ENCODE measurements at places on chromosomes 3 and 15.

- DNase-seq = no peak
Observed at GRCh38 chr3:142165194-142165593, 15.8 kb upstream of the TFDP2 start.

DNA sequence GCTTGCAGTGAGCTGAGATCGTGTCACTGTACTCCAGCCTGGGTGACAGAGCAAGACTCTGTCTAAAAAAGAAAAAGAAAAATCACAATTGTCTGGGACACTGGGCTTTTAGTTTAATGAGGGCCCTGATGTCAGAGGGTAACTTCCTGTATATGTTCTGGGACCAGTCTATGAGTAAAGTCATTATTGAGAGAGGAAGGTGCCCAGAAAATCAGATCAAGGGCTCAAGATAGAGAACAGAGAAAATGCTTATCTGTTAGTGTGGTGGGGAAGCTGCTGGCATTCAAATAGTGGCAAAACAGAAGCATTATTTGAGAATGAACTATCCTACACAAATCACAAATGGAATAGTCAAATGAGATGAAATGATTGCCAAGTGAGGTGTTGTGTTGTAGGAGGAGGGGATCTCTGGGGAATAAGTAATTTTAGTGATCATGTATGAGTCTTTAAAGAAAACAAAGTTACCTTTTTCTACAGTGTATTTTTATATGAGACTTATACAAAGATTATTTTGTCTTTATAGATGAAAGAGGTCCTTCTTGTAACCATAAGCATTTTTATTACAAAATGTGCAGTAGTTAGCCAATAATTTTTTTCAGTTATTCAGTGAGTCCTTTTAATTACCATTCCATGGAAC is 13.4 kb downstream of the ARIH2 start:
- DNase-seq = no peak

DNA sequence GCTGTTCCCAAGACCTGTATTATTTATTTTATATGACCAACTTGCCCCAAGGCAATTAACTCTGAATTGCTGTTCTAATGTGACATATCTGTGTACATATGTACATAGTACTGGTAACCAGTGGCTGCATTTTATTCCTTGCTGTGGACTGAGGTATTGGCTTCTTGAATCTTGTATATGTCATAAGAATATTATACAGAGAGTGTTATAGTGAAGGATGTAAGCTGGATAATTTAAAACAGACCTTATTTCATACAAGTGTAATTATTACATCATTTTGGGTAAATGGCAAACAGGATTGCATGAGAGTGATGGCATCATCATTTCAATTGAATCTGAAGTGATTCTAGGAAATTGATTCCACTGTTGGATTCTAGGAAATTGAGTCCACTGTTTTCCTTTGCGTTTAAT is 32.9 kb downstream of the B3GALNT1 start:
- DNase-seq = no peak

- DNase-seq = no peak
Observed at GRCh38 chr3:101170062-101170771, 150.2 kb downstream of the IMPG2 start.

DNA sequence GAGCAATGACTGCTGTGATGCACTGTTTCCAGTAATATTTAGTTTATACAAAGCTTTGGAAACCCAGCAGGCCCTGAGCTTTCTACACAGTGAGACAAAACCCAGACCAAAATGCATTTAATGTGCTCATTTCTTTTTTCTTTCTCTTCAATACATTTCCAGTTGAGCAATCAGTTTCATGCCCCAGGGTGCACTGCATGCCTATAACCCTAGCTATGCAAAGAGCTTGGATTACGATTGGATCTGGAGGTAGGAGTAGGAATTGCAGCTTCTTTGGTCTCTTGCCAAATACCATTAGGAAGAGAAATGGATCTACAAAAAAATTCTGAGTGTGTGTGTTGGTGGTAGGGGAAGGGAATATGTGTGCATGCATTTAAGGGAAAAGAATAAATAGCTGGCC is 1001.4 kb downstream of the SQOR start:
- no peak for DNase-seq

DNA sequence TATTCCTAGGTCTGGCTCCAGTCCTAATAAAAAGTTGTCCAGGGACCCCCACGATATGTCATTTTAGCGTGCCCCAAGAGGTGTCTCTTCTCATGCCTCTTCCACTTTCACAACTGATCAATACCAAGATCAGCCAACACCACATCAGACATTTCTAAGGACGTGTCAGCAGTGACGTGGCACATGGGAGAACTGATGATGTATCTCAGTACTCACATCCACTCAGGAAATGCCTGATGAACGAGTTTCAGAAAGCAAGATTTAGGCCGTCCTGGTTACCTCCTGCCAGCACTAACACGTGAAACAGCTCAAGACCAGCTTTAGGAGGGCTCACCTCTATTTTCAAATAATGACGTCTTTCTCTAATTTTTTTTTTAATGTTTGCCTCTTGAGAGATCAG is 19.6 kb downstream of the VGLL4 start:
- DNase-seq = no peak

DNA sequence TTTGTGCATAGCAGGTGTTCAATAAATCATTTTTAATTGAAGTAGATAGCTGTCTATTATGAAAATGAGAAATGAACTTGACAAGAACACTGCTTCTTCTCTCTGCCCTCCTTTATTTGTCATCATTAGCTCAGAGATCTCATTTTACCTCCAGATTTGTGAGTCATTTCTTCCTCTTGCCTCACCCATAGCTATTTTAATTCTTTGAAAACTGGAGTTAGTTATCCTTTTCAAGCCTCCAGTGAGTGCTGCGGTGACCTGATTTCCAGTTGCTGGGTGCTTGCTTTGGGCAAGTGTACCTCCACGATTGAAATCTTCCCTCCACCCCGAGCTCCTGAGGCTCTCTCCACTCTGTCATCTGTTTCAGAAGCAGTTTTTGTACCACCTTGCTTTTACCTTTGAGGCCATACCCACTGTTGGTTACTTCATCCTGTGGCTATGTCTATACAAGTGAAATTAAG is 114.6 kb downstream of the NFKBIZ start:
- DNase-seq = peak; percentile 33

- no peak for DNase-seq
Observed at GRCh38 chr3:99910752-99911290, 93.2 kb downstream of the CMSS1 start.

DNA sequence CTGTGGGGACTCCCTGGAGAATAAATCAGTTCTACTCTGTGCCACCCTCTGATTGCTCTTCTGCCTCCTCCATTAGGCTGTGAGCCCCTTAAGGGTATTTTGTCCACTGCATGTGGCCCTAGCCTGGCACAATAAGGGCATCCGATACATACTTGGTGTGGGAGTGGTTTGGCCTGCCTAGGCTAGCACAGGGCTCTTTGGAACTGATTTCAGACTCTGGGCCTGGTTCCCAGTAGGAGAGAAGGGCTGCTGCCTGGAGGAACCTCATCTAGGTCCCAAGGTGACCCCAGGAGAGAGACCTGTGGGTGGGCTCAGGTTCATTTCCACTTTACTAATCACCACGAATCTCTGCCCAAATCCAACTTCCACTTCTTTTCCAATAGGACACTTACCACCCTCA is 5.3 kb upstream of the CTDSPL start:
- no peak for DNase-seq

DNA sequence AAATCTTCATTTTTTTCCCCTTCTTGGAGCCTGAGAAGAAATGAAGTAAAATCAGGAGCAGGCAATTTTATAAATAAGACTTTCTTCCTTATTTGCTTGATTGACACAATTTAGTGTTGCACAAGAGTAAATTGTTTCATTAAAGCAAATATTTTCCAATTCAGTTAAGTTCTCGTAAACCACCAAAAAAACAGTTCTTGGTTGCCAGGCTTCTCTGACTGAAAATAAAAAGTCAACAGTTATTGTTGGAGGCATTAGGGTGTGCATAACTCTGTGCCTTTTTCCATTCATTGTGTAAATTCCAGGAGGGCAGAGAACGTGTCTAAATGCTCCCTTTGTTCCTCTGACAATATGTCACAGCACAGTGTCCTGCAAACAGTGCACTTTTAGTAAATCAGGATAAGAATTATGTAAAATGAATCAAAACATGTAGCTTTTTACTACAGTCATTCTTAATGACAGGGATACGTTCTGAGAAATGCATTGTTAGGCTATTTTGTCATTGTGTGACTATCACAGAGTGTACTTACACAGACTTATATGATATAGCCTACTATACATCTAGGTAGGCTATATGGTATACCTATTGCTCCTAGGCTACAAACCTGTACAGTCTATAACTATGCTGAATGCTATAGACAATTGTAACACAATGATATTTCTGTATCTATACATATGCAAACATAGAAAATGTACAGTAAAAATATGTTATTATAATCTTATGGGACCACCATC is at the start of gene CP:
Gene CP, minus strand, starts transcription at position 47 of the 735 bp plus-strand sequence. Its CDS starts 37 bp downstream, at position 10.
- no peak for DNase-seq

- no peak for DNase-seq
Observed at GRCh38 chr3:125149462-125149861, 63.1 kb downstream of the SLC12A8 start.

GRCh38 chr3:94529816-94530215 is 467.0 kb downstream of the NSUN3 start:
- no peak for DNase-seq

- DNase-seq = no peak
Observed at GRCh38 chr15:62795171-62795570, 247.4 kb upstream of the TPM1 start.

DNA sequence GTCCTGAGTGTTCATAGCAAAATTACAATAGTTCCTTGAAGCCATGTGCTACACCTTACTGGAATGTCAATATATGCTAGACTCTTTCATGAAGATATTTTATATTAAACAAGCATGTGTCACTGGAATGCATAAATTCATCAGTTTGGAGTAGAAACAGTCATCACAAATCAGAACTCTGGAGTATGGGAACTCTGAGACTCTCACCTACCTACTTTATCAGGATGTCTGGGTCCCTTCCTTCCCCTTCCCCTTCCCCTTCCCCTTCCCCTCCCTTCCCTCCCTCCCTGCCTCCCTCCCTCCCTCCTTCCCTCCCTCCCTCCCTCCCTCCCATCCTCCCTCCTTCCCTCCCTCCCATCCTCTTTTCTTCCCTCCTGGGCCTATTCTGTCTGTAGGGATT is 144.7 kb upstream of the PEX5L start:
- no peak for DNase-seq

- no peak for DNase-seq
Observed at GRCh38 chr15:29888646-29889045, 66.4 kb upstream of the TJP1 start.

DNA sequence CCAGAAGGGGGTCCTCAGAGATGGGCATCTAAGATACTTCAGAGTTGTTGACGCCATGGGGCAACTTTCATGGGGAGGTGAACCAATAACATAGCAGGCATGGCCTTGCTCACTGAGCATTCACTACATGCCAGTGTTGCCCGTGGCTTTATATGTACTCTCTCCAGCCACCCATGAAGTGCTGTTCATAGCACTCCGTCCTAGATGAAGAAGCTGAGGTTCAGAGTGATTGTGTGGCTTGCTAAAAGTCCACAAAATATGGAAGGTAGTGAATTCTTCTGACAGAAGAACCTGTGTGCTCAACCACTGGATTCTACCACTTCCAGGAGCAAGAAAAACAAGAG is 9.8 kb upstream of the SEMA4B start:
- DNase-seq = no peak

GRCh38 chr15:58039079-58040035 is 26.2 kb downstream of the ALDH1A2 start:
- no peak for DNase-seq

GRCh38 chr15:54119051-54119450 is 140.8 kb downstream of the UNC13C start:
- DNase-seq = no peak

- DNase-seq = no peak
Observed at GRCh38 chr3:97711654-97712053, 52.9 kb upstream of the ARL6 start.

DNA sequence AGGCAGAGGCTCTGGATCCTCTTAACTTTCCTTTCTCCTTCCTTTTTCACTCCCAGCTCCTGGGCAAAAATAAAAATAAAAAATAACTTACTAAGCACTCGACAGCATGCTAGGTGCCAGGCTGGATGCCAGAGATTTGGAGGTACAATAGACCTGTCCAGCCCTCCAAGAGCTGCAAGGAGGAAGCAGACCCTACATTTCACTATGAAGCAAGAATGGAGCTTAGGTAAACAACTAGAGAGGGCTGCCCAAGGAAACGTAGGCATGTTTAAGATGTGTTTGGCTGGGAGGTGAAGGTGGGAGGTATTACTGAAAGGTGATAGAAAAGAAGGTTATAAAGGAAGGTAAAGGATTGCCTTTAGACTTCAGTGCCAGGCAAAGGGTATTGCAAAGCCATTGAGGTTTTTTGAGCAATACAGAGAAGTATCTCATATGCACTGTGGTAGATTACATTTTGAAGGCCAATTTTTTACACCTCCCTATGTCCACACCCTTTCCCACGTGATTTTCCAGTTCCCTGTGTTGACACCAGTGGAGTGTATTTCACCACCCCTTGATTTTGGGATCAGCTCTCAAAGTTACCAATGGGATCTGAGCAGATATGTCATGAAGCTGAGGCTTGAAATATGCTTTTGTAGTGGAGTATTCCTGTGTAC is 69.1 kb downstream of the DCLK3 start:
- DNase-seq = no peak

GRCh38 chr3:249587-250262 is 53.2 kb downstream of the CHL1 start:
- DNase-seq = no peak

DNA sequence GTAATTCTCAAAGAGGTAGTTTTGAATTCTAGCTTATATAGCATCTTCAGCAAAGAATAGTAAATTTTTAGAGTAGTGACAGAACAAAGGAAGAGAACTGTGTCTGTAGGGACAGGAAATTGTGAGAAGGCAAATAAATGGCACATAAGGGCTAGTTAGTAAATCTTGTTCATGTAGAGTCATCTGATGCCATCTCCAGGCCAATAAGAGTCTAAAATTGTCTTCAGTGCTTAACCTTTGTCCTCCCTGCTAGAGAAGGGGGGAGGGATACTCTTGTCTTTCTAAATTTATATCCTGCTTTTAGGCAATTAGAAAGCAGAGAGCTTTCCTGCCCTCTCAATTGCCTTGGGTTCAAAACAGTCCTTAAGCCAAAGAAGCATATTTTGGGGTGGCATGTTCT is 87.0 kb upstream of the DNAJC19 start:
- DNase-seq = no peak

DNA sequence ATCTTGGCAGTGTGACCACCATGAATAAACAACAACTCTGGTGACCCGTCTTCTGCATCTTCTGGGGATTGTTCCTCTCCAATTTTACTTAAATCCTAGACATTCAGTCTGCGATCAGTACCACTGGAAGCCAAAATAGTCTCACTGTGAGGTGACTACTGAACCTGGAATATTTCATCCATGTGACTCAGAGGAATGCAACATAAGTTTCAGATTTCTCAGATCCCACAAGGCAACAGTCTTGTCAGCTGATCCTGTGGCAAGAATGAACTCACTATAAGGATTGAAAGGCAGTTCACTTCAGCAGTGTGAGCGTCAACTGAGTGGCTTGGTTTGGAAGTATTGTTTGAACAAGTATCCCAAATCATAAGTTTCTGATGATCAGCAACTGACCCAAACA is 13.2 kb downstream of the NSUN3 start:
- no peak for DNase-seq

Data from epithelial cell of prostate (primary cell).